T-cell (primary cell): ENCODE measurements at places on chromosomes 6 and 20.

- peak; percentile 49 for DNase-seq
These were observed at the start of gene ATXN1 for GRCh38 chr6:16760516-16761470. Gene ATXN1, minus strand, starts transcription at chr6:16761460.

DNA sequence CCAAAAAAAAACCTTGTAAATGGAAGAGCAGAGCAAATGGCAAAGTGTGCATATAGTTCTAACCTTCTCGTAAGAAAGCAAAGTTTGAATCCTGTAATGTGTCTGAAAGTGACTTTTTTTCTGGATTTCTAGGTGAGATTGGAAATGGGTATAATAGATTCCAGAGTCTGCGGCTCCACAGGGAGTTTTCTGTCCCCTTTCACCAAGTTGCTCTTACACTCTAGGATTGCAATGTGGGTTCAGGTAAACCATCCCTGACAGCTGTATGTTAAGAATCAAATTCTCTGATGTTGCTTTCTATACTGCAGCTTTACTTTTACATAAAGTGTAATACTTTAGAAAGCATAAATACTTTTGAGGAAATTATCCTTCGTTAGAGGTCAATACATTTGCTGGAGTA, 260.1 kb downstream of the PRL start:
- DNase-seq: no peak

DNA sequence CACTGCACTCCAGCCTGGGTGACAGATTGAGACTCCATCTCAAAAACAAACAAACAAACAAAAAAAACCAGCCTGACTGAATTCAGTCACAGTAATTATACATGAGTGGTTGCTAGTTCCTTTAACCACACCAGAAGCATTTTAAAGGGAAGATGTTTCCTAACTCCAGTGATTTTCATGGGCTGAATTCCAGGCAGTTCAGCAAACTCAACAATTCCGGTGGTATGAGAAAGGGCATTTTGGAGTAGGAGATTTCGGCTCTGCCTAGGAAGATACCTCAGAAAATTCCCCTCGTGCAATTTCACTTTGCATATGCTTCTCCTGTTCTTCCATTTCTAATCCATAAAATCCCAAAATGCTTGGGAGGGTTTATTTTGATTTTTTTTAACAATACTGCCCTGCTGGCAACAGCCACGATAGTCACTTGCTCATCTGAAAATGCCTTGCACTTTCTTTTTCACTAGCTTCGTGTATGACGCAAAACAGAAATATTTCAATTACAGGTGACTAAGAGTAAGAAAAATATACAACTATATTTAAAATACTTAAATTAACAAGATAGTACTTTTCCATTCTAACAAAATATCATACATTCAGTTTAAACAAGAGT, 48.3 kb upstream of the IPCEF1 start:
- DNase-seq: no peak

DNA sequence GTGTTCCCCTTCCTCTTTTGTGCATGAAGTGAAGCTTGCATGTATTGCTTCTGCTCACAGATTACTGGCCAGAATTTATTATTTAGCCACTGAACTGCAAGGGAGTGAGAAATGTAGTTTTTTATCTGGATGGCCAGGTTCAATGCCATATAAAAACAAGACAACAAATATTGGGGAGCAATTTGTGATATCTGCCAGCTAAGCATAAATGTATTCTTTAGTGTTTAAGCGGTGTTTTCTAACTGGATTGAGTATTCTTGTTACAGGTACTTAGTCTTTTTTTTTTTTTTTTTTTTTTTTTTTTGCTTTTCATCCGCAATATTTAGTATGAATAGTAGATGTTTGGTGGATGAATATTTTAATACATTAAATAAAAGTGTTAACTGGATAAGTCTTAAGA, 158.2 kb downstream of the TFAP2B start:
- DNase-seq: no peak

- DNase-seq: no peak
These were observed 267.1 kb upstream of the SGK1 start for GRCh38 chr6:134584847-134585516.

DNA sequence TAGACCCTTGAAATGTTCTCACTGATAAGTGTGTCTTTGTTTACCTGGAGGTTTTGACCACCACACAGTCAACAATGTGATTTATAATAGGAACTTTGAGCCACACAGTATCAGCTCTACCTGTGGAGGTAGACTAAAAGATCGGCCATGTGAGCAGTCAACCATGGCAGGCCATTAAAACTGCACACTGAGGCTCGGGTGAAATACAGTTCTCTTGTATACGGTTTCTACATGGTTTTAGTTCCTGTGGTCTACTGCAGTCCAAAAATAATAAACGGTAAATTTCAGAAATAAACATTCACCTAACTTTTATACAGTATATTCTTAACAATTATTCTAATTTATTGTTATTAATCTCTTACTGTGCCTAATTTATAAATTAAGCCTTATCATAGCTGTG, 47.2 kb downstream of the TRIM38 start:
- DNase-seq: no peak

- no peak for DNase-seq
These were observed 244.9 kb downstream of the DHX35 start for GRCh38 chr20:39206899-39207564.

DNA sequence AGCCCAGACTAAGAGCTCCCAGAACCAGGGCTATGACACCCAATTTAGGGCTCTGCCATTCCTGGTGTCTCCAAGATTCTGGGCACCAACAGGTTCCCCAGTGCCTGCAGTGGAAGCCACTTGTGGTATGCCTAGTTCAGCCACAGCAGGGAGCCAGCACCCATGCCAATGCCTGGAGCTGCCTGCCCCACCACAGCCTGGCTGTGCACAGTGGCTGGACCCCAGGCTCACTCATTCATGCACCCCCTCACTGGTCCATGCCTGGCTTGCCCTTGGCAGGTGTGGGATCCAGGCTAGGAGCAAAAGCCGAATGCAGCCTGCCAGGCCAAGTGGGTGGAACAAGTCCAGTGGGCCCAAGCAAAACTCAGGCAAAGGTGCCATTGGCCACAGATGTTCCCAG, 91.9 kb downstream of the MKKS start:
- DNase-seq: no peak

DNA sequence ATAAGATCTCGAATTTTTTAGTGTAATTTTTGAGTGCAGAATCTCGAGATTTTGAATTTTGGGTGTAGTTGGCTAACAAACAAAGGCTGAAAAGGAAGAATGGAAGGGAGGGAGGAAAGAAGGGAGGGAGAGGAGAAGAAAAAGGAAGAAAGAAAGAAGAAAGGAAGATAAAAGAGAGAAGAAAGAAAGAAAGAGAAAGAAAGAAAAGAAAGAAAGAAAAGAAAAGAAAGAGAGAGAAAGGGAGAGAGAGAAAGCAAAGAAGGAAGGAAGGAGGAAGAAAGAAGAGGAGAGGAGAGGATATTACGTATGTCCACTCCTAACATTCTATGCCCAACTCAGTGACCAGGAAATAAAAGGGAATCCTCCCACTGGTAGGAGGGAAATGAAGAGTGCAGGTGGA, 169.6 kb downstream of the TBXT start:
- DNase-seq: no peak

DNA sequence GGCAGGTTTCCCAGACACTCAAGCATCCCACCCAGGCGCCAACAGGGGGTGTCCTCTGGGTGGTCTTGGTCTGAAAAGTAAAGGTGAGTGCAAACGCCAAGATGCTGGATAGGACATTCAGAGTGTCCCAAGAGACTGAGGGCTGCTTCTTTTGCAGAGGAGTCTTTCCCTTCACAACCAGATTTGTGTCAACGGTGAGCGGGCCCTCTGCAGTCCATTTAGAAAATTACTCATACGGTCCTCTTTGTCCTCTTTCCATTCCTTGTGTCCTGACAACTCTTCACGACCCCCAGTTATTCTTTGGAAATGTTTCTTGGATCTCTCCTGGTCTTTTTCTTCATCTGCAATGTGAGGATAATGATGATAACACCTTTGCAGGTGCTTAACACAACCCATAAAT, 257.8 kb downstream of the CDC5L start:
- DNase-seq: no peak

- DNase-seq: no peak
These were observed 32.4 kb upstream of the CAP2 start for GRCh38 chr6:17361013-17361412.

DNA sequence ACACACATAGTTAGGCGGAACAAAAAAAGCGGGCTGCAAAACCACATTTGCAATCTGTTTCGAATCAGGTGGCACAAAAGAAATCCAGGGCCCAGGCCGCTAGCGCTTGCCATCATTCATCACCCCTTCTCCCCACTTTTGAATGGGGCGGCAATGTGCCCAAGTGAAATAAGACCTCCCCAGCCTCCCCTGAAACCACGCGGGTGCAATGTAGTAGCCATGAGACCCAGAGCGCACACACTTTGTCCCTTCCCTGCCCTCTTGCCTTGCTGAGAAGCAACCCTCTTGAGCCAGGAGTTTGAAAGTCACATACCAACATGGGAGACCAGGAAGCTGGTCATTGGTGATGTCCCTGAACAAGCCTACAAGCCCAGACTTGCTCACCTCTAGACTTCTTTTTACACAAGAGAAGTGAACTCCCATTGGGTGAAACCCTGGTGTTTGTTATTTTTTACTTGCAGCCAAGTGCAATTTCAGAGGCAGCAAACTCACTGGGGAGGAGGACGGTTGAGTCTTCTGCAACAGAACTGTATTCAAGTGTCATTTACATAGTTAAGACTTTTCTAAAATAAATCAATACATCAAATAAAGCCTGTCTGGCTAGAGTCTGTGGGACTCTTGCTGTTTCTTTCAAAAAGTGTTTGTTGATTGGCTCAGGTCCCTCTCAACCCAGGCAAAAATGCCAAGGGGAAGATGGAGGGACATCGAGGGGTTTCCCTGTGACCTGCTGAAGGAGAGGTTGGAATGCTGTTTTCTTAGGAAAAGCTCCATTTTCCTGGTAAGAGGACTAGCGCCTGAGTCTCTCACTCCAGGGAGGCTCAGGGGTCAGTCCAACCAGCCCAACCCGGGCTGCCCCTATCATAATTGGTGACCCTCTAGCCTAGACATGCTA, 138.1 kb upstream of the PTPN1 start:
- DNase-seq: no peak

DNA sequence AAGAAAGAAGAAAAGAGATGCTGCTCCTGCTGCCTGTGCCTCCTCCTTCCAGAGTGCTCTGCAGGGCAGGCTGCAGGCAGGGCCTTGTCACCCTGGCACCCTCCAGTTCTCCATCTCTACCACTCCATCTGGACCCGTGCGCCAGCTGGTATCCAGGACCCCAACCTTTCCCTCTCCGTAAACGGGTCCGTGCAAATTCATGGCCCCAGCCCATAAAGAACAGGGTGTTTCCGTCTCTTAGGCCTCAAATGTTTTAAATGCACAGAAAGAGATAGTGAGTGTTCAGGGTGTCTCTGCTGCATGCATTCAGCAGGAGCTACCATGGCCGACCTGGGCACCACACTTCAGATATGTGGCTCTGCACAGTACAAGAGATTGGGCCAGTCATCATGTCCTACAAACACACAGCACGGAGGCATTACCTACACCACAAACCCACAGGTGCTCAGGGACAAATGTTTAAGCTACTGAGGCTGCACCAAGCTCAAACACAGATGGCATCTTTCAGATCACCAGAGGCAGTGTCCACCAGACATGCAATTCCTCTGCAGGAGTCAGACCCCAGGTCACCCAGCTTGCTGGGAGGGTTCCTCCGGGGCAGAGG, 258.1 kb downstream of the DLL1 start:
- no peak for DNase-seq

DNA sequence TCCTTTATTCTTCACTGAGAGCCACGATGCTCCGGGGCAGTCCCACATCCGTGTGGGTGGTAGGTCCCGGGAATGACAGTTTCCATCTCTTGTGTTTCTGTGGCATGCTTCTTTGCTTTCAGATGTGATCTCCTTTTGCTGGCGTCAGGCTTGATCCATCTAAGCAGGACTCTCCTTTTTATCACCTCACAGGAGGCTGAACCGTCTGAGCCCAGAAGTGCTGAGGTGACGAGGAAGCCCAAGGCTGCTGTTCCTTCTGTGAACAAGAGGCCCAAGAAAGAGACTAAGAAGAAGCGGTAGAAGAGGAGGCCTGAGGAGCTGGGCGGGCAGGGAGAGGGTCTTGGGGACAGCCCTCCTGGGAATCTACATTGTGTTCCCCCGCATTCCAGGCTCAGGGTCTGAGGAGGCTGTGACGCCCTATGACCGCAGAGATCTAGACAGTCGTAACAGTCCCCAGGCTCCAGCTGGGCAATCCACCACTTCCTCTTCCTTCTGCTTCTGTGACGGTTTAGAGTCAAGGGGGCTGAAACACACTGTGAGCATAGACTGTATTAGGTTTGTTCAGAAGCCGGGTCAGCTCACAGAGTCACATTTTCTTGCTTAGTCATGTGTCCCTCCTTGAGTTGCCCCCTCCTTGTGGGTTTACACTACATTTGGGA, 26.8 kb downstream of the MANBAL start:
- DNase-seq: peak; percentile 5

GRCh38 chr6:135071541-135071940, 16.9 kb upstream of the HBS1L start:
- no peak for DNase-seq

DNA sequence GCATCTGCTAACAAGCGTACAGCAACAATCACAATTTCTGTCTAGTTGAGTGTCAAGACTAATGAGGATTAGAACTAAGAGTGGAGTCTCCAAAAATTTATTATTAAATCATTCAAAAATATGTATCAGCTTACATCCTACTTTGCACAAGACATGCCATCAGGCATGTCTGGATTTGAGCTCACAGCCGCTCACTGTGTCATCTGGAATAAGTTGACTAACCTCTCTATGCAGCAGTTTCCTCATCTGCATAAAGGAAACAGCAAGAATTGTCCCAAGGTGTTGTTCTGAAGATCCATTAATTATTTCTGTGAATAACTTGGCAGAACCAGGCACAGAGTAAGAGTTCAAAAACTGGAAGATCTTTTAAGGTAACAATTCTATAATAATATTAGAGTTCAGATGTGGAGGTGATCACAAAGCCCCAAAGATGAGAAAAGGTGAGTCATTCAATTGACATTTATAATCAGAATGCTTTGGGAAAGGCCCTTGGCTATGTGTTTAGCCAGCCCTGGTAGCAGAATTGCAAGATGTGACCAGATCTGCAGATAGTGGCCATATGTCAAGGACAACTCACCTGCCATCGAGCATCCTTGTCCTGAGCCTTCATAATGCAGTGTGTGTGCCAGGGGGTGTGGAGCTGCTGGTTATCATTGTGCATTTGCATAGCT, 264.0 kb downstream of the FOXA2 start:
- no peak for DNase-seq
